ENCODE measurements at places on chromosomes 7 and 10.

- DNase-seq: no peak
These were observed 8.8 kb upstream of the OR6V1 start for GRCh38 chr7:143043391-143043790.

GRCh38 chr10:49500412-49500811, 38.5 kb downstream of the ERCC6 start:
- DNase-seq: no peak

DNA sequence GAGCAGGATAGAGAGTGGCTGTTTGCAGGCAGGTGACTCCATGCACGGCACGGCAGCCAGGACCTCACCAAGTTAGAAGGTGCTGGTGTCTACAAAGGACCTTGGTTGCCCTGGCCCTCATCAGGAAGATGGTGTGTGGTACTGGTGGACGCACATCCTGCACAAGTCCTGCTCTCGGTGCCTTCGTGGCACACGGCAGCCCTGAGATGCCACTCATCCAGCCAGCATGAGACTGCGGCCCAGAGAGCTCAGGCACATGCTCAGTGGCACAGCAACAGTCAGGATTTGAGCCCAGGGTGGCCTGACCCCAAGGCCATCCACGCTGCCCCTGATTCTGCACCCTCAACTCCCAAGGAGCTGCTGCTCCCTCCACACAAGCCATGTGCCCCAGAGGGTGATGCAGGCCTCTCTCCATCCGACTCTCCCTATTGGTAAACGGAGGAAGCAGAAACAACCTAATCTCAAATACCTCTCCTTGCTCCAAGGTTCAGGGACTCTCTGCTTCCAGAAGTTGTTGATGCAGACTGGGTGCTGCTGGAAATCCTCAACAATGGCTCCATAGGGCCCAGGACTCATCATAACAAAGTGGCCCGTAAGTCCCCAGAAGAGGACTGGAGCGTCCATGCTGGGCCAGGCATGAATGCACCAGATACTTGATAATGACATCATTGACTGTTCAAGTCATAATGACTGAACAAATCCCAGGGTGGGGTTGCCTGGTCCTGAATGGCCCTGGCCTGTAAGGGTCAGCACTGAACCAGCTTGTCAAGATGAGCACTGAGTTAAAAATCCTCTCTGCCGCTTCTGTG, 93.6 kb downstream of the ARHGAP22 start:
- no peak for DNase-seq

DNA sequence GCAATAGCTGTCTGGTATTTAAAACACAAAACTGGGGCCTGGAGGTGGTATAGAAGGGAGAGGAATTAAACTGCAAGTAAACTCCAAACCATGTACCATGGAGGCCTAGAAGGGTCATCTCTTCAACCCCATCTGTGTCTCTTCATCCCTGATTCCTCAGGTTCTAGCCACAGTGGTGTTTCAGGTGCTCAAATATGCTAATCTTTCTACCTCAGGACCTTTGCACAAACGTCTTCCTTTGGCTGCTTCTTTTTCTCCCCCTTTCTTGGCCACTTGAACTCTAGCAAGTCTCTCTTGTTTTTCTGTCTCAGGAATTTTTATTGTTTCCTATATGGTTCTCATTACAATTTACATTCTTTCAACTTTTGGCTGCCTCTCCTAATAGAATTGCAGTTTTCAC, 25.6 kb upstream of the MTPN start:
- DNase-seq: no peak

GRCh38 chr7:48106906-48107659, 18.0 kb downstream of the UPP1 start:
- DNase-seq: no peak

GRCh38 chr10:130345728-130346127, 209.5 kb downstream of the GLRX3 start:
- no peak for DNase-seq

DNA sequence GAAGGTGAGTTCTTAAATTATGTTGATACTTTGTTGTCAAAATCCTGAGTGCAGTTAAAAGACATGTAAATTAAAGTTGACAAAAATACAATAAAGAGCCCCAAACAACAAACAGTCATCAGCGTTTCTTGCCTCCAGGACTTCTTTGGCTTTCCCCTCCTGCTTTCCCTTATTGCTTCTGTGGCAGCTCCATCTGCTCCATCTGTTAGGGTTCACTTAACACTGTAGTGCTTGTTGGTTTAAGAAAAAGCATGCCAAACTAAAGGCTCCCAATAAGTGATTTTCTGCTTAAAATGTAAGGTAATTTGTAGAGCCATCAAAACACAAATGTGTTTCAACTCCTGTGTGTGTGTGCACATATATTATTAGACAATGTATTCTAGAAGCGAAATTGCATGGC, 254.3 kb upstream of the GNAI1 start:
- no peak for DNase-seq

GRCh38 chr10:21624951-21625350, 90.9 kb downstream of the MLLT10 start:
- no peak for DNase-seq

DNA sequence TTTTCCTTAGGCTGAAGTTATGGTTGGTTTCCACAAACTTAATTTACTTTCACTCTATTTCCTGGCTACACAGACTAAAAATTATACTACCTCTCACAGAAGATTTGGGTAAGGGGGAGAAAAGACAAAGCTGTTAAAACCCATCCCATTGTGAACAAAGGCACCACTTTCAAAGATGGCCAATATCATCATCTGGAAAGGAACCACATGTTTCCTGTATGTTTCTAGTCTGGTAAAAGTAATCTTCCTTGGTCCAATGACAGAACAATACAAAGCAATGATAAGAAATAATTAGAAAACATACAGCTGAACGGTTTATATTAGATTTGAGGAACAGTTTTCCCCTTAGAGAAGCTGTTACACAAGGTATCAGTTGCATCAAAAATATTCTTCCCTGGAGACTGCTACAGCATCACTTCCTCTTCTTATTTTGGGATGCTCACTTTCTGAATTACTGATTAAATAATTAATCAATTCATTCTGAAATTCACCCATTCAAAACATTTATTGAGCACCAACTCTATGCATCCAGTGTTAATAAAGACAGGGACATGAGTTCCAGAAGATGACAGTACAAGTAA, 8.5 kb upstream of the SFR1 start:
- DNase-seq: no peak

GRCh38 chr10:121608469-121609190, 10.4 kb upstream of the FGFR2 start:
- no peak for DNase-seq

GRCh38 chr10:119398996-119399395, 143.5 kb downstream of the RGS10 start:
- DNase-seq: no peak

DNA sequence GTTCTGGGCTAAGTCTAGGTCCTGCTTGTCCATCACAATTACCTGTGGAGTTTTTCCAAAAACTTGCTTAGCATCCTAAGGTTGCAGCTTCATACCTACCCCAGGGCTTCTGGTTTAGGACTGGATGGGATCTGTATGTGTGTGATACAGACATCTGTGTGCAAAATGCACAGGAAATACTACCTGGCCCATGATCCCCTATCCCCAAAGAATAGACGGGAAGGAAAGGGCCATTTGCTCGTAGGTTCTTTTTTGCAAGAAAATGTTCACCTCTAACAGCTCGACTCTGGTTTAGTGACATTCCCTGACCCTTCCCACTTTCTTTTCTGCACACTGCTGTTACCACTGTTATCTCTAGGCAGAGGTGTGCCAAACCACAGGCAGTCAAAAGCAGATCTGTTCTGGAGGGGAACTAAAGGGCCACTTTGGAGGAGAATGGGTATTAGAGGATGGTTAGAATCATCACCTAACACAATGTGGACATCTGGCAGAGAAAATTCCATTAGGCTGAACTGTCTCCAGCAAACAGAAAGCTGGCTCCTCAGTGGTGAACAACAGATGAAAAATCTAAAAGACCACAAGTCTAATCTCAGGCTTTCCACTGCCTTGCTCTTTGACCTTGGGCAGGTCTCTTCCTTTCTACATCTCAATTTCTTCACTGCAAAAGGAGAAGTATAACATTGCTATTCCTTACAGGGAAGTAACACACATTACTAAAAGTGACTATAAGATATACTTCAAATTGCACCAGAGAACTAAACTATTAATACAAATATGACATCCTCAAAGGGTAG, 107.4 kb downstream of the UBE2H start:
- DNase-seq: no peak

- no peak for DNase-seq
These were observed 1.1 kb upstream of the FAM53B start for GRCh38 chr10:124745252-124745651.

DNA sequence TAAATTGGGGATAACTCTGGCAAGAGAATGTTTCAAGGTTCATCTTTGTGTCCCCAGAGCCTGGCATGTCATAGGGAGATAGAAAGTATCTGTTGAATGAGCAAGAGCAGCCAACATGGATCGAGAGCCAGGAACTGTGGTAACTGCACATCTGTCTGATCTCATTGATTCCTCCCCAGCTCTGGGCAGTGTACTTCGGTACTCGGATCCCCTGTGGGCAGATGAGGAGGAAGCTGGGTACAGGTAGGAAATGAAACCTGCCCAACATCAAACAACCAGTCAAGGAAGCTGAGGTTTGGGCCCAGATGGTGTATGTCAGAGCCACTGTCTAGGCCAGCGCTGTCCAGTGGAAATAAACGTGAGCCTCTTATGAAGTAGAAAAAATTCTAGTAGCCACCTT, 76.4 kb downstream of the GRK5 start:
- DNase-seq: no peak

DNA sequence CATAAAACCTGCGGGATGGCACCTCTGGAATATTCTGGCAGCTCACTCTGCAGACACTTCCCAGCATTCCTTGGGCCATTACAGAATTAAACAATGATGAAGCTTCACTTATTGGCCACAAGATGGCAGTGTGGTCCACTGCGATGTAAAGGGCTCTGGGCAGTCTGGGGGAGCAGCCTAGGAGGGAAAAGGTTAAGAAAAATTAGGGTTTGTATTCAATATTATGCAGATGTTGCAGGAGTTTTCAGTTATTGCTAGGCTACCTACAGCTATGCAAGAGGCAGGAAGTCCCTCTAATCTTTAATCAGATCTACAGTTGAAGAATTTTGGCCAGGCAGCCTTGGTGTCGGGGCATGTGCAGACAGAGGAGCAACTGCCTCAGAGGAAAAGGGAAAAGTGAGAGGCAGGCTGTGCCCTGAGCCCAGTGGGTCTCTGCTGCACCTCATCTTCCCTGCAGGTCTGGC, 233.2 kb upstream of the PRSS1 start:
- DNase-seq: no peak

DNA sequence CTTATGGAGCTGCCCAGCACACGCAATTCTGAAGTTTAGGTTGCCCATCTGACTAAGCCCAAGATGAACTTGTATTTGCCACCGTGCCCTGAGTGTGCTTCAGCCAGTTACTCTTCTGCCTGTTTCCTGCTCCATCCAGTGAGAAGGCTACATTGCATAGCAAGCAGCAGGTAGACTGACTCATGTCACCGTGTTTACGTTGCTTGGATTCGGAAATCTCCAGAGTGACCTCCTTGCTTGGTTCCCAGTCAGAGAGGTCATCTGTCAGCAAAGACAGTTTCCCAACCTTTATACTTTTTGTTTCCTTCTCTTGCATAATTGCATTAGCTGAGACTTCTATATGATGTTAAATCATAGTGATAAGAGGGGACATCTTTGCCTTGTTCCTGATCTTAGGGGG, 30.9 kb downstream of the NACAD start:
- no peak for DNase-seq

GRCh38 chr10:104104418-104104817, 17.6 kb upstream of the SFR1 start:
- no peak for DNase-seq

- DNase-seq: no peak
These were observed 28.4 kb upstream of the BMPR1A start for GRCh38 chr10:86728056-86728455.

- DNase-seq: no peak
These were observed 106.1 kb upstream of the RSU1 start for GRCh38 chr10:16923309-16923708.

DNA sequence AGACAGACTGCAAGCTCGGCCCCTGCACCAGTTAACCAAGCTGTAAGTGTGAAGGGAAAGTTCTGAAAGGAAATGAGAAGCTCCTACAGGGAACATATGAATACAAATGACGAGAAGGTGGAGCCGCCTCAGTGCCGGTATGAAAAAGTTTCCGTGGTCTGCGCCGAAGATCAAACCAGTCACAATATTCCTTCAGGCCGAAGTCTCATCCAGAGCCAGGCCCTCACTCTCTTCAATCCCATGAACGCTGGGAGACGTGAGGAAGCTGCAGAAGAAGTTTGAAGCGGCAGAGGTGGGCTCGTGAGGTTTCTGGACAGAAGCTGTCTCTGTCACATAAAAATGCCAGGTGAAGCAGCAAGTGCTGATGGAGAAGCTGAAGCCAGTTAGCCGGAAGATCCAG, 71.9 kb downstream of the CFAP46 start:
- DNase-seq: no peak

GRCh38 chr7:136114966-136115762, 138.0 kb upstream of the MTPN start:
- DNase-seq: no peak

DNA sequence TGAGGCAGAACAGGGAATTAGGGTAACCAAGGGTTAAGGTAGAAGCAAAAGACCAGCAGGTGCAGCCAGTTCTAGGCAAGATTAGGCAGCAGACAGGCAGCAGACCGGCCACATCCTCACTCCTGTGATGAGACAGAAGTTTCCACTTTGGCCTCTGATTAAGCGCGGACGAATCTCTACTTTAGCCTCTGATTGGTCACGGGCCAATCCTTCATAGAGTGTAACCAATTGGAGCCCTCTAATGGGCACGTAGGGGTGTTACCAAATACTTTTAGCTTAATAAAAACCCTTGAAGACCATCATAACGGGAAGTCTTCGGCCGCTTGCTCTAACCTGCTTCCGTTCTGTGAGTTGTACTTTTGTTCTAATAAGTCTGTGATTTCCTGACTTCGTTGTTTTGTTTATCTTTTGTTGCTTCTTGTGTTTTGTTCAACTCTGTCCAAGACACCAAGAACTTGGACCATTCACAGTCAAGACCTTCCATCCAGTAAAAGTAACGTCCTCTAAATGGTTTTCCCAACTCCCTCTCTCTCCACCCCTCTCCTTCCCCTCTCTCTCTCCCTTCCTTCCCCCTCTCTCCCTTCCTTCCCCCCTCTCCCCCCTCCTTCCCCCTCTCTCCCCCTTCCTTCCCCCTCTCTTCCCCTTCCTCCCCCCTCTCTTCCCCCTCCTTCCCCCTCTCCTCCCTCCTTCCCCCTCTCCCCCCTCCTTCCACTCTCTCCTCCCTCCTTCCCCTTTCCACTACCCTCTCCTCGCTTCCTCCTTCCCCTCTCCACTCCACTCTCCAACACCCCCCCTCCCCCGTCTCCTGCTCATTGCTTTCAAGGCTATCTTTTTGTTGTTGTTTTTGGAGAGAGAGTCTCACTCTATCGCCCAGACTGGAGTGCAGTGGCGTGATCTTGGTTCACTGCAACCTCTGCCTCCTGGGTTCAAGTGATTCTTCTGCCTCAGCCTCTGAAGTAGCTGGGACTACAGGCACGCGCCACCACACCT, 13.2 kb upstream of the MALSU1 start:
- no peak for DNase-seq

- DNase-seq: no peak
These were observed 31.6 kb downstream of the ST7 start for GRCh38 chr7:116984917-116985316.

GRCh38 chr10:92125144-92125543, 165.7 kb downstream of the CPEB3 start:
- no peak for DNase-seq
